ENCODE measurements at places on chromosomes 3 and 15.

DNA sequence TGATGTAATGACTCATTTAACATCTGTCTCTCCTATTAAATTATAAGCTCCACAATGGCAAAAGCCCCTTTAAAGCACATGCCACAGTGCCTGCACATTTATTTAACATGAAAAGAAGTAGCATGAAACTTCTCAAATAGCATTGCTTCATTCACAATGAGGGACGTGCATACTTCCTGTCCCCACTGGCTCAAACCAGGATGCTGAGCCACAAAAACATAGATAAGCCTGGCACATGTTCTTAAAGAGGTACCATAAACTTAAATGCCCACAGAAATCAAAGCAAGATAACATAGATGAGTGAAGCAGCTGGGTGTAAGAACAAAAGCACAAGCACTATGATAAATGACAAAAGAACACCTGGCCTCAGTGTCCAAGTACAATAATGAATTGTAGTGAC, 3.8 kb downstream of the TP53BP1 start:
- DNase-seq = no peak

- no peak for DNase-seq
These were observed 304.1 kb upstream of the MME start for GRCh38 chr3:154775821-154776548.

DNA sequence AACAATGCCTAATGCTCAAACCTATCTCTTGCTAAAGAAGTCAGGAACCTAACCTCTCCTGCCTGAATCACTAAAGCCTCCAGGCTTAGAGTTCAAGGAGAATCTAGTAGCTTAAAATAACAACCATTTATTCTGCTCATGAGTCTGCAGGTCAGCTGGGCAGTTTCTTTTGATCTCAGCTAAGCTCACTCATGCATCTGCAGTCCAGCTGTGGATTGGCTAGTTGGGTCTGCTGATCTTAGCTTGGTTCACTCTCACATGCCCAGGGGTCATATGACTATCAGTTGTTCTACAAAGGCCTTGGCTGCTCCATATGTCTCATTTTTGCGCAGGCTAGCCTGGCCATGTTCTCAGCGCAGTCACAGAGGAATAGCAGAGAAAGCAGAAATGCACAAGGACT, 109.2 kb upstream of the STT3B start:
- peak; percentile 61 for DNase-seq

- no peak for DNase-seq
These were observed 19.4 kb downstream of the BCL2L10 start for GRCh38 chr15:52093167-52093538.

DNA sequence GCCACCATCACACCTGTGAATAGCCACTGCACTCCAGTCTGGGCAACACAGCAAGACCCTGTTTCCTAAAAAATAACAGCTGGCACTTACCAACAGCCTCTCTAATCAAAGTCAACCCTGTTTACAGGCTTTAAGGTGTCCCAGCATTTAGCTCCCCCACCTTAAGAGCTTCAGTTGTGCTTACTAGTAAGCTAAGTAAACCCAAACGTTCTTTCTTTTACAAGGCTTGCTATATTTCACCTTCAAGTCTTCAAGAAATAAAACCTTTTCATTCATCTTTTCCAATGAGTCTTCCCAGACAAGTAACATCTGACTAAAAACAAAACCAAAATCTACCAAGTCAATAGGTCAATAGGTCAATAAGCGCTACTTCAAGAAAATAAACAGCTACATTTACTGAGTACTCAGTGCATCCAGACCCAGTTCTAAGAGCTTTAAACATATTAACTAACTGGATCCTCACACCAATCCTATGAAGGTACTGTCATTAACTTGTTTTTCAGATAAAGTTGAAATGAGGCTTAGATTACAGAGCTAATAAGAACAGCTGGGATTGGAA, 62.4 kb downstream of the PBRM1 start:
- DNase-seq = no peak

DNA sequence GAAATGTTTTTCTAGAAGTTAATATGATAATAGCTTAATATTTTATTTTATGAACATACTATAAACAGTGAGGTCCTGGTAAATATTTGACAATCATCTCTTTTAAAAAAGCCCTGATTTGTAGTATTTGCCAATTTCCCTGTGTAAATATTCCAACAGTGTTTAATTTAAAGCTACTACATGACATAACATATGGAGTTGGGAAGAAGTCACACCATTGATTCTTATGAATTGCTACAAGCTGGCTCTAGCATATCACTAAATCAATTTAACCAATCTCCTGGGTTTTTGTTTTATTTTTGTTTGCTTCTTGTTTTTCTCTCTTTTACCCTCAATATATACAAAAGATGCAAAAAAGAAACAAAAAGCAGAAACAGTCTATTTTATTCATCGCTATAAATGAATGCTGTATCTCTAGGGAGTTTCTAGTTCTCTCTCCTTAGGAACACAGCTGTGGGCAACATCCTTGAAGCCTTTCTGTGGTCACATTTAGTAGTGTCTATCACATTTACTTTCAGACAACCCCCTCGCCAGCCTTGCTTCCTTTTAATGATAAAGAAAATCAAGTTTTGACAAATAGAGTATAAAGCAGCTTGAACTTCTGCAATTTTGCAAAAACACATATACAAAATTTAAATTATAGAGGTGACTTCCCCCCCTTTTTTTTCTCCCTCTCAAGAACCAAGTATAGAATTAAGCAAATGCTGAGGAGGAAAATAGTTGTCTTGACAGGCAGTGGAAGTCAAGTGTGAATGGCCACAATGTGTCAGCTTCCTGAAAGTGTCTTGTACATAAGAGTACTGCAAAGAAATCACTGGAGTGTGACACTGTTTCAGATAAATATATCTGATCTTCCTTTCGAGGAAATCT, 21.4 kb downstream of the CCR1 start:
- peak; percentile 87 for DNase-seq

GRCh38 chr15:86178845-86179244, 99.2 kb downstream of the AGBL1 start:
- DNase-seq = no peak

GRCh38 chr3:114104414-114104813, 47.9 kb downstream of the QTRT2 start:
- DNase-seq = no peak

DNA sequence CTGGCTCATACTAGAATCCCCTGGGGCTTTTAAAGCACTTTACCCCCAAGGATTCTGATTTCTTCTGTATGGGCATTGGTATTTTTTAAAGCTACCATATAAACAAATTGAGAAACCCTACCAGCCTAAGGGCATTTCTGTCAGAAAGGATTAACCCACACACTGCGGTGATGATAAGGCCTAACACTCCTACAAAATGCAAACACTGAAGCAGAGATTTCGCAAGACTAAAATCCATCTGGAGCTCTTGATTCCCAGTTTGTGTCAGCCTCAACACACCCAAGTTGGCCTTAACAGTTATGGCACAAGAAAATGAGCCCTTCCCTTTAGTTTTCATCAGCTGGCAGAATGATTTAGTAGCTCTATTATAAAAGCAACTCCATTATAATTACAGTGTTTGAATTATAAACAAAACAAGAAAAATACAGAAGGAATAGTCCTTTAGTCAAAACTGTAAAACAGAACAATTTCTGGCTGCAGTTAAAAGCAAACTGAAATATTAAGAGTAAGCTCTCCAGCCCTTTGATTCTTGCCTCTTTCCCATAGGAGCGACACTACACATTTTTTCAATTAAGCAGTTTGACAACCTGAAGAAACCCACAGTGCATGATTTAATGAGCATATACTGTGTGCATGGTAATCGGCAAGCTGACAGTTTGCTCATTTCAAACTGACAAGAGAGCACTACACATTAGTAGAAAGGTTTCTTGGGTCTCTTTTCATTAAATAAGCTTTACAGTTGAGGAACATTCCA, 441.2 kb downstream of the FHIT start:
- no peak for DNase-seq

DNA sequence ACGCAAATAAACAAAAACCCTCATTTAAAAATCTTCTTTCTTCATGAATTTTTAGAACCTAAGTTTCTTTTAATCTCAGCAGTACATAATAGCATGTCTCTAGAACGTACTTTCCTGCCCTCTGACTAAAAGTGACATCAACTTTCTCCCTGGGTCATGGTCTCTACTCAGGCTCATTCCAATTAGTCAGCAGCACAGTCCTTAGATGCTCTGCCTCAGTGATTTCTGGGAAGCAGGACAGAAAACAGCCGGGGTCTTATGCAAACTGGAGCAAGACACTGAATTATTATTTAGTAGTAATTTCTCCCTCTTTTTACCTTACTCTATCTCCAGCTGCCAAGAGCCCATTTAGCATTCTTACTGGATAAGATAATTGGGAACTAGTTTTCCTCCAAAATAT, 365.2 kb downstream of the TUSC7 start:
- DNase-seq = no peak

DNA sequence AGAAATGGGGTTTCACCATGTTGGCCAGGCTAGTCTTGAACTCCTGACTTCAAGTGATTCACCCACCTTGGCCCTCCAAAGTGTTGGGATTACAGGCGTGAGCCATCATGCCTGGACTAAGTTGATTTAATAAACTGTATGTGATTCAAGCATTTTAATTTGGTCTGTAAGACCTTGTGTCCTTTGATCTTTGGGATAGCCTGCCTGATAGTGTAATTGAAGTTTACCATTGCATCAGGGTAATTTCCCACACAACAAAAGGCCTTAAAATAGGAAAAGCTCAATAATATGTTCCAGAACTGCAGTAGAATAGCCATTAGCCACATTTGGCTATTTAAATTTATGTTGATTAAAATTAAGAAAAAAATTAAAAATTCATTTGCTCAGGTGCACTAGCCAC, 25.2 kb upstream of the DENND6A start:
- DNase-seq = no peak

DNA sequence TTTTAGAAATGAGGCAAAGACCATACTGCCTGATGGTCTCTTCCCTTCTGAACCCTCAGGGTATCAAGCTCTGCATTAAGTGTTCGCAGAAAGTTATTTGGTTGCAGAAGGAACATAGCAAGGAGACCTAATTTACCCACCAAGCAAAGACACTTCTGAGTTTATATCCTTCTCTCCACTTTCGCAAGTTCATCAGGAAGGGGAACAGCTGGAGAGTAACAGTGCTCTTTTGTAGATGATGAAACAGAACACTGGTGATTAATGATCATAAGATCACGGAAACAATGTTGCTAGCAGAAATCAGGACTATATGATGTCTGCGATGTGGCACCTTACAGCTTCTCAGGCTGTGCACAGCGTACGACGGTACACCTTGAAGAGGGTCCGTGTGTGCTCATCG, 62.1 kb downstream of the NCEH1 start:
- no peak for DNase-seq
